ENCODE measurements at places on chromosomes 11 and 22. TPM values are rescaled to one million over a fixed set of nuclear protein-coding genes. Genes with fewer than 3 reads are reported as not detected.

GRCh38 chr22:43572710-43573109, 160.9 kb downstream of the MPPED1 start:
- DNase-seq: no peak

- no peak for DNase-seq
These were observed 728 bp downstream of the TBC1D22A start for GRCh38 chr22:46763051-46763705.

GRCh38 chr11:44366741-44367140, 56.8 kb upstream of the ALX4 start:
- DNase-seq: peak; percentile 35

GRCh38 chr11:113141010-113141409, 173.4 kb upstream of the TTC12 start:
- DNase-seq: no peak

DNA sequence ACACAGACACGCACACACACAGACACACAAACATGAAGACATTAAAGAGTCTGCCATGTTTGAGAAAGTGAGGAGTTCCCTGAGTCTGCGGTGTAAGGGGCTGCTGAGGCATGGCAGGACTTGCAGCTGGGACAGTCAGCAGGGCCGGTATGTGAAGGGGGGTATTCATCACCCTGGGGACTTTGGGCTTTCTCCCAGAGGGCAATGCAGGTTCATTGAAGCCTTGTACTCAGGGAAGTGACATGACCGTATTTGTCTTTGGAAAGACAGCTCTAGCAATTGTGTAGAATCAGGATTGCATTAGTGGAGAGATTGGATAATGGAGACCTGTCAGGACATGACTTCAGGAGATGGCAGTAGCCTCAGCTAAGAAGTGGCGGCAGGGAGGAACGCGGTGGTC, 9.4 kb upstream of the ADAMTS8 start:
- no peak for DNase-seq

The APOA4 gene
- total RNA-seq: not detected

Measured in posterior vena cava (tissue), 2 donors.